ENCODE measurements at places on chromosomes 3 and 15.

GRCh38 chr3:85433319-85433718, 474.5 kb downstream of the CADM2 start:
- DNase-seq = no peak

GRCh38 chr3:193942516-193943055, 193.4 kb upstream of the HES1 start:
- no peak for DNase-seq

- no peak for DNase-seq
Observed at GRCh38 chr3:48776854-48777253, 59.8 kb upstream of the IP6K2 start.

GRCh38 chr3:52498137-52499054, 3.3 kb downstream of the STAB1 start:
- DNase-seq = no peak

DNA sequence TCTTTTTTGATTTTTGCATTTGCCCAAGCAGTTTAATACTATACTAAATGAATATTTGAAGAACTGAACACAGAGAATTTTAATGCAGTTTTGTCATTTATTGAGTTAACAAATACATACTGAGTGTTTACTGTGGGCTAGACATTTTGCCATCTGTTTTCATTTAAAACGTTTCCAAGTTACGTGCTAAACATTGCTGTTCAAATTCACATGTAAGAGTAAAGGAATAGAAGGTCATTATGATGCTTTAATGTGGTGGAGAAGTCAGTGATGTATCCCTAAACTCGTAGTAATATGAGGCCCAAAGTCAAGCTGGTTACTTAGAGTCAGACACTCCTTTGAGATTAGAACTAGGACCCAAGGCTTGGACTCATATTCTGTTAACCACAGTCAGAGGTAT, 49.4 kb downstream of the CRYBG3 start:
- DNase-seq = no peak

- DNase-seq = peak; percentile 68
Observed at GRCh38 chr3:18445401-18446148, 20.4 kb upstream of the SATB1 start.

DNA sequence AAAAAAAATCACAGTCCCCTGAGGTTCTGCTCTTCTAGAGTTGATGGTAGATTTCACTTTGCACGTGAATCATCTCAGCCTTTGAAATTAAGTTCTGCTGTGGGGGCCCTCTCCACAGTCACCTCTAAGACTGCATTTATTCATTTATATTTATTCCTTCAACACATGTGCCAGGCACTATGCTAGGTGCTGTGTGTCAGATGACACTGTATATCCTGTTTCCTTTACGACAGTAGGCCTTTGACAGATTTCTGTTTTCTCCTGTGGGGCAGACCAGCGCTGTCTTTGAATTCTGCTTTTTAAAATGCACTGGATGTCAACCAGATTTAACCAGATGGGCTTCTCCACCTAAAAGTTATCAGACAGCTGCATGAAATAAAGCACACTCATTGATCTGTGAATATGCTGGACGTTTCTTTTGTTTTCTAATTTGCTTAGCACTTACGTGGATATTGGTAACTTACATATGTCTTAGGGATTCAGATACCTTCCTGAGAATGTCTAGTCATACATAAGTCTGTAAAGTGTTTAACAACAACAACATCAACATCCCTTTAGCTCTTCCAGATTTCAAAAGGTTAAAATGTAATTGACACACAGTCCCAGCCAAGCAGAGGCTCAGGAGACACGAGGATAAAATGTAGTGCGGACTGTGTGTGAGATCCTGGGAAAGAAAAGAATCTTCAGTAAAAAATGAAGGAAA, 525.5 kb upstream of the MCTP2 start:
- no peak for DNase-seq

- DNase-seq = no peak
Observed at GRCh38 chr3:99845331-99845730, 27.7 kb downstream of the CMSS1 start.

- no peak for DNase-seq
Observed at GRCh38 chr3:89101251-89101650, 6.2 kb upstream of the EPHA3 start.

DNA sequence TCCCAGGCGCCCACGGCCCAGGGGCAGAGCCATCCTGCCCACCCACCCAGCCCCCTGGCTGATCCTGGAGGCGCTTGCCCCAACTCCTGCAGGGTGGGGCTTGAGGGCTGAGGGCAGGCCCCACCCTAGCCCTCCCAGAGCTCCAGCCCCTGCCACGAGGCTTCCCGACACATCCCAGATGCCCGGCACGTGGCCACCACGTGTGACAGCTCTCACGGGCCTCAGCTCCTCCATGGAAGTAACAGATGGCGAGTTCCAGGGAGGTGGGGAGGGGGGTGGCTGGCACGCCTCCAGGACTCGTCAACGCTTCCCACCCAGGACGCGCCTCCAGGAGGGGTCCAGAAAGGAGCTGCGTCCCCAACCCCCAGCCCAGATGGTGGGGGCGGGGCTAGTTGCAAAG, 29.1 kb downstream of the PLXND1 start:
- no peak for DNase-seq

DNA sequence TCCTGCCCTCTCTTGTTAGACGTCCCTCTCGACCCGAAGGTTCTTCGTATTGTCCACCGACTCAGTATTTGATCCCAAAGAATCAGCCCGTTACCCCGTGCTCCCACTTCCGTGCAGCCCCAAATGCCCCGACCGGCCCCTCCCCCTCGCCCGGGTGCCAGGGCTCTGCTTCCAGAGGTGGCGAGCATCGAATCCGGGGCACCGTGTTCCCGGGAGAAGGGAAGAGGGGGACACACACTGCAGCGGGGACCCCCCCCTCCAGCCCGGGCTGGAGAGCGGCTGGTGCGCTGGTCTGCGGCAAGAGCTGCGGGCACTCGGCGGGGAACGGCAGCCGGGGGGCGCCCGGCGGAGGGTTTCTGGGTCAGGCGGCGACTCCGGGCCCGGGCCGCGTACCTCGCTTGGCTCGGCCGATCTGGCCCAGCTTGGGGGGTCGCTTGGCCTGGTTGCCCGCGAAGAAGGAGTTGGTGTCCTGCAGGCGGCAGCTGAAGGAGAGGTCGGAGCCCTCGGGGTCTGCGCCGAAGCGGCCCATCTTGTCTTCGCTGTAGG, 556 bp downstream of the CAMK2N2 start:
- DNase-seq = no peak

DNA sequence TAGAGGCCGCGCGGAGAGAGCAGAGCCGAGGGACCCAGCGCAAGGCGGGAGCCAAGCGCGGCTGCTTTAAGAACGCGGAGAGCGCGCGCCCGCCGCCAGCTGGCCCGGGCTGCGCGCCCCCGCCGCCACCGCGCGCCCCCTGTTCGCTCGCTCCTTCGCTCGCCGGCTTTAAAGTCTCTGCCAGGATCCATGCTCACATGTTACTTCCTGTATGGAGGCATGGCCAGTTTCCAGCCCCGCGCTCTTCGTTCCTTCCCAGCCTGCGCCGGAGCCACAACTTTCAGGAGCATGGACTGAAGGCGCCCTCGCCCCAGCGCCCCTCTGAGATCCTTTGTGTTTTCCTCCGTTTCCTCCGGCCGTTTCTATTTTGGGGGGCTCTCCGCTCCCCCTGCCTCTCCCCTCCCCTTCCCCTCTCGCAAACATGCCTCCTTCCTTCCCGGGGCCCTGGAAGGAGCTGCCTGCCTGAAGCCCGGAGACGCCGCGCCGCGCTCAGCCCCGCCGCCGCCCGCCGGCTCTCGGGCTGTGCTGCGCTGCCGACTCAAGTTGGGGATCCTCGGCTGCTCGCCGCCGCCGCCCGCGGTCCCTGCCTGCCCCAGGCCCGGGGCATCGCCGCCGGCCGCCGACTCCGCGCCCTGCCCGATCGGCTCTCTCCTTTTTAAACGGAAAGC, at the start of gene PTPRG:
PTPRG (plus strand) TSS at position 198 of the 668 bp plus-strand sequence. CDS start 717 bp downstream, outside the sequence.
- no peak for DNase-seq

Measured in stimulated activated naive CD4-positive, alpha-beta T cell treated with Interleukin-2 at 50 U/mL for 16 hours (primary cell).